ENCODE measurements at places on chromosomes 1 and 21.

DNA sequence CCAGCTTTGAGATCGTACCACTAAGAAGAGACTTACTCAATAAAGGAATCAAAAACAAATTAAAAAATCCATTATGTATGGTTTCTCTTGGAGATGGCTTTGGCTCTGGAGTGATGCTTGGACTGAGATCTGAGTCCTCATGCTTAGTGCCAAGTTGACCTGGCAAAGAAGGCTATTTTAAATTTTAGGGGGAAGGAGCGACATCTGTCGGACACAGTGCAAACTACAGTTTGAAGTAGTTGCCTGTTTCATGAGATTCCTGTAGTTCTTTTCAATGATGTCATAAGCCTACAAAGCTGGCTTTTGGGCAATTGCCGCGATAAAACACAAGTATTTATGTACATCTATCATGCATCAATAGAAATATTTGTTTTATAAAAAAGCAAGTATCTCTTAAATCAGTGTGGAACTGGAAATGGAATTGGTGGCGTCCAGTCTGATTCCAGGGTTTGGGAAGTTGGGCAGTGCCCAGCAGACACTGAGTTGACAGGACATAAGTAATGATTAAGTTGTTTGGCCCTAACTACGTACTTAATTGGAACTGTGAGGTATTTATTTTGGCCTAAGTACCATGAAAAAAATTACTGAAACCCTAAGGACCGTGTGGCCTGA lies 50.0 kb downstream of the TBCE start:
- peak; percentile 58 for DNase-seq

- no peak for DNase-seq
These were observed 5.7 kb upstream of the FASLG start for GRCh38 chr1:172653015-172653709.

DNA sequence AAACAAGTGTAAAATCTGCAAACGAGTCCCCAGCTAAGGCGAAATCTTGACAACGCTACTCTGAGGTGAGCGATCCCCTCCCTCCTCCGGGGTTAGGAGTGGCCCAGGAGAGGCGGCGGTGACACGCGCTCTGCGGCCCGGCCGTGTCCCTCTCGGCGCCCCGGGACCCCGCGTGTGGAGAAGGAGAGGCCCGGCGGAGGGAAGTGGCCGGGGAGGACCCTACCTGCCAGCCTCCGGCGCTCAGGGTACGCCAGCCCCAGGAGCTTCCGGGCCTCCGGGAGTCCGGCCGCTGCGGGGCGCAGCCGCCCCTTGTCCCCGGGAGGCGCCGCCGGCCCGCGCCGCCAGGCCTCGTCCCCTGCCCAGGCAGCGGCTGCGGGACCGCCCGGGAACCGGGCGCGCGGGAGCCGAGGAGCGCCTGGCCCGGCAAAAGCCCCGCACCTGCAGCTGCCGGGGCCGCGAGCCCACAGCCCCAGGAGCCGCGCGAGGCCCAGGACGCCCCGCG lies 543 bp downstream of the ABCB10 start:
- no peak for DNase-seq

- no peak for DNase-seq
These were observed 65.2 kb upstream of the KLHDC7A start for GRCh38 chr1:18415448-18416027.

DNA sequence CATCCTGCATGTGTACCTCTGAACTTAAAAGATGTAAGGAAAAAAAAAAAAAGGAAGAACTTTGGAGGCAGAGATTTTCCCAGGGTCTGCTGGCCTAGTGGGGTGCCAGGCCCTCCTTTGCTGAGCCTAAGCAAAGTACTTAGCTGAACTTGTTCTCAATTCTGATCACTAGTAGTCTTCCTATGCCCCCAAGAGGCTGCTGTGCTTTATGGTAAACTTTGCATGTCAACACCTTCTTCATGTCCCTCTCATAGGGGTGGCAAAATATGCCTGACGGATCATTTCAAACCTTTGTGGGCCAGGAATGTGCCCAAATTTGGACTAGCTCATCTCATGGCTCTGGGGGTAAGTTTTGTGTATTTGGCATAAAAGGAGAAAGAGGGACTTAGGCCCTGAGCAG lies 1.4 kb upstream of the USP21 start:
- no peak for DNase-seq

GRCh38 chr21:42391297-42391696 lies 4.6 kb downstream of the TMPRSS3 start:
- no peak for DNase-seq

- no peak for DNase-seq
These were observed 15.2 kb downstream of the SCYL3 start for GRCh38 chr1:169878498-169878897.

Data from GM04503 (cell line).